ENCODE measurements at places on chromosomes 11 and 22. TPM values are rescaled to one million over a fixed set of nuclear protein-coding genes. Genes with fewer than 3 reads are reported as not detected.

SLC5A4 gene
- not detected for total RNA-seq

OR51I1 gene
- total RNA-seq, result not detected

PPFIA1 gene
- 36.9 TPM for total RNA-seq

SVIP gene
- total RNA-seq, result 0.51 TPM

CHST1 gene
- not detected for total RNA-seq

SLC22A8 gene
- not detected for total RNA-seq

CD59 gene
- 1,166 TPM for total RNA-seq

OR6A2 gene
- not detected for total RNA-seq

PLEKHB1 gene
- total RNA-seq, result not detected

TRIM6 gene
- 3.6 TPM for total RNA-seq

TREH gene
- total RNA-seq, result not detected

SHANK2 gene
- total RNA-seq, result 3.9 TPM

VPREB3 gene
- total RNA-seq, result not detected

DNA sequence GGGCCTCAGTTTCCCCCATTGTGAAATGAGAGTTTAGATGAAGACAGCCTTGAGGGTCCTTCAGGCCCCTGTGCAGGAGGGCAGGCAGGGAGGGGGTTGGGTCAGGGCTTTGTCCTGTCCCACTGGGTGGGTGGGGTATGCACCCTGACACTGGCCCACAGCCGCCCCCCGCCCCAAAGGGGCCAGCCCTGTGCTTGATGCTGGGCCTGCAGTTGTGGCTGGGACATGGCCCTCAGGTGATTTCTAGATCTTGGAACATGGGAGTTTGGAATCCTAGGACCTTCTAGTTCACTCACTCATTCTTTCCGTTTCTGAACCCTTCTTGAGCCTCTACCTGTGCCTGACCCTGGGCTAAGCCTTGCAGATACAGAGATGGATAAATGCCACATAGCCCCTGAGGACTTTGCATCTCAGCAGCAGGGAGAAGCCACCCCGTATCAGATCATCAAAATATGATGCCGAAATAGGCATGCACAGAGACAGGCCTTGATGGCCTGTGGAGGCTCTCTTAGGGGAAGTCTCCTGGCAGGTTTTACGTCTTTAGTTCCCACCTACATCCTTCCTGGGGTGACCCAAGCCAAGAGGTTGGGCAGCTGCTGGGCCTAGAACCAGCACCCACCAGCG, 76.0 kb downstream of the FBLN1 start:
- H3K27me3 ChIP-seq, result no peaks in the 10 kb centered on the region
- H3K36me3 ChIP-seq, result no peaks in the 10 kb centered on the region
- H3K4me3 ChIP-seq, result no peak overlapping the region
- H3K4me1 ChIP-seq, result no peaks in the 10 kb centered on the region
- H3K27ac ChIP-seq, result no peak overlapping the region

DNA sequence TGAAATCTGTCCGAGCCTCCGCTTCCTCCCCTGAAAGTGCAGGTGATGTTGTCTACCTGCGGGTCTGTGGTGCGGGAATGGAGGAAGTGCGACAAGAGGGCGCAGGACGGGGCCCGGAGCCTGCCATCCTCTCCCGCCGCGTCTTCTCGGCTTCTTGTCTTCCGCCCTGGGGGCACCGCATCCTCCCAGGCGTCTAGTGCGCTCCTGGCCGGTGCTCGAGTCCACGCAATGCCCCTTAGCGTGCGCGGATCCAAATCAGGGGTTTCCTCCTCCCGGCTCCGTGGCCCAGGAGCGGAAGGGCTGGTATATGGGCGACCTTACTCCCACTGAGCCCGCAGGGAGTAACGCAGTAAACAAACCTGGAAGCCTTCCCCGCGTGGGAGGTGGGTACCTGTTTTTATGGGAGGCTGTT, 405 bp downstream of the SFI1 start:
- no peaks in the 10 kb centered on the region for H3K27me3 ChIP-seq
- no peaks in the 10 kb centered on the region for H3K4me1 ChIP-seq
- H3K4me3 ChIP-seq, result peak overlapping the region; percentile 95

GRCh38 chr11:59898650-59899049, 20.1 kb downstream of the OOSP3 start:
- H3K36me3 ChIP-seq, result no peaks in the 10 kb centered on the region
- no peak overlapping the region for H3K27ac ChIP-seq
- H3K4me1 ChIP-seq, result no peaks in the 10 kb centered on the region
- no peak overlapping the region for H3K4me3 ChIP-seq

GRCh38 chr11:32701616-32702015, 92.8 kb downstream of the CCDC73 start:
- H3K4me3 ChIP-seq, result no peak overlapping the region
- no peaks in the 10 kb centered on the region for H3K36me3 ChIP-seq
- H3K4me1 ChIP-seq, result no peaks in the 10 kb centered on the region
- no peak for DNase-seq
- no peak overlapping the region for H3K27ac ChIP-seq

DNA sequence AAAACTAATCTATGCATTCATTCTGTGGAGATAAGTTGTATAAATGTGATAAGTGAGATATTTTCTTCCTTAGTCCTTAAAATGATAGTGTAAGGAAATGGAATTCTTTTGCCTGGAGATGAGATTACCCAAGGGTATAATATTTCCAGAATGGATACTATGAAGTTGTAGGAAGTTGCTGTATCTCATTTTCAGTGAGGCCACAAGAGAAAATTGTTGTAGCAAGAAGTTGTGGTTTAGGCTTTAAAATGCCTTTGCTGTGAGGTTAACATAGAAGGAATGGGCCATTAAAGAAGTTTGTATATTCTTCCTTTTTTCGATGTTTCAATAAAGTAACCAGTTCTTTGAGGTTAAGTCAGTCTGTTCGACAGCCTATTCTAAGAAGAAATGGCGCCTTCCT, 50.7 kb upstream of the LIN7C start:
- H3K4me1 ChIP-seq, result peaks cover 13% of the 10 kb centered on the region
- no peak overlapping the region for H3K4me3 ChIP-seq
- no peaks in the 10 kb centered on the region for H3K27me3 ChIP-seq
- H3K27ac ChIP-seq, result no peak overlapping the region
- DNase-seq, result peak; percentile 30
- no peaks in the 10 kb centered on the region for H3K36me3 ChIP-seq

- no peaks in the 10 kb centered on the region for H3K4me1 ChIP-seq
- no peak overlapping the region for H3K4me3 ChIP-seq
- no peaks in the 10 kb centered on the region for H3K27me3 ChIP-seq
Measured at GRCh38 chr11:95119361-95120060, 29.9 kb downstream of the ENDOD1 start.

GRCh38 chr22:21761086-21761485, 25.5 kb upstream of the YPEL1 start:
- peaks cover 10% of the 10 kb centered on the region for H3K4me1 ChIP-seq
- H3K27ac ChIP-seq, result no peak overlapping the region
- no peak overlapping the region for H3K4me3 ChIP-seq
- no peak for DNase-seq
- H3K36me3 ChIP-seq, result peaks cover 31% of the 10 kb centered on the region
- H3K27me3 ChIP-seq, result no peaks in the 10 kb centered on the region

- H3K4me3 ChIP-seq, result no peak overlapping the region
- H3K27ac ChIP-seq, result no peak overlapping the region
Measured at GRCh38 chr11:77196961-77197360, 68.9 kb downstream of the MYO7A start.

DNA sequence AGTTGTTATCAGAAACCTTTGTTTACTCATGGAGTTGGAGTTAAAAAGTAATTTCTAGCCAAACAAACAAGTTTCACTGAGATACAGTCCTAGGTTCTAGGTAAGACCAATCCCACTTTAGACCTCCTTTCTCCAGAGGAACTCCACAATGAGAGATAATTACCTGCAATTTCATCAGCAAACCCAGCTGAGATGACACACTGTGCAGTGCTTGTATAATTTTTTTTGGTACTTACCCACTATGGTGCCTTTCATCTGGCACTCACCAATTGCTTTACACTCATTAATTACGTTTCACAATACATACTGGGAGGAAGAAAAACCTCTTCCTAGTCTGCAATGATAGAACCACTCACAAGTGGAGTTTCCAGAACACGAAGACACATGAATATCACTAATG, 1.8 kb upstream of the MUC15 start:
- no peaks in the 10 kb centered on the region for H3K36me3 ChIP-seq
- H3K27me3 ChIP-seq, result no peaks in the 10 kb centered on the region
- H3K27ac ChIP-seq, result no peak overlapping the region
- no peak overlapping the region for H3K4me3 ChIP-seq
- H3K4me1 ChIP-seq, result peaks cover 2% of the 10 kb centered on the region
- no peak for DNase-seq

DNA sequence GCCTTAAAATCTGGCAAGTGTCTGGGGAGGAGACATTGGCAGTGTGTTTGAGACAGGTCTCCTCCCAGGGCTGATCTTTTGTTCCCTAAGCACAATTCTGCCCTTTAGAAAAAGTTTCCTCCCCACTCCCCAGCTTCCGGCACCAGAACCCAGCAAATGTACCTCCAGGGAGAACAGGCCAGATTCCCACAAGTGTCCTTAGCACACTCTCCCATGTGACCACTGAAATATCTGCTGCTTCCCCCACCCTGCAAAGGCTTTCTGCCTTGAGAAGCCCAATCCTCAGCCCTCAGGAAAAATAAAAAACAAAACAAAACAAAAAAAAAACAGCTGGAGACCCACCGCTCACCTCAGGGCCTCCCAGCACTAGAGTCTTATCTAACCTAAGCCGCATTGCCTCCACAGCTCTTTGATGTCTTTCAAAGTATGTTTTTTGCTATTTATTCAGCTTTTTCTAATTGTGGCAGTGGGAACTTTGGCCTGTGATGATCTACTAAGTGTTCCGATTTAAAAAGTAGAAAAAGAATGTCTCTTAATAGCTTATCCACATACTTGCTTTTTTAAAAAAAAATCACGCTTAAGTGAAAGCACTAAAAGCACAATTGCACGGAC, 29.0 kb upstream of the FBLN1 start:
- no peak overlapping the region for H3K27ac ChIP-seq
- H3K4me3 ChIP-seq, result no peak overlapping the region
- H3K27me3 ChIP-seq, result no peaks in the 10 kb centered on the region
- H3K4me1 ChIP-seq, result peaks cover 19% of the 10 kb centered on the region
